Activated CD4-positive, CD25-positive, alpha-beta regulatory T cell treated with anti-CD3 and anti-CD28 coated beads, Interleukin-2, amount 50 U/mL, for 24 hours (primary cell): ENCODE measurements at places on chromosomes 12 and 14.

GRCh38 chr12:31518680-31519227 lies 72.2 kb downstream of the DENND5B start:
- no peak for ATAC-seq

GRCh38 chr14:36505892-36506731 lies 13.9 kb downstream of the NKX2-1 start:
- no peak for ATAC-seq

- ATAC-seq = peak; percentile 48
Observed at GRCh38 chr14:77032844-77033621, 4.5 kb upstream of the IRF2BPL start.

- ATAC-seq = no peak
Observed at GRCh38 chr14:104382361-104383087, 197.0 kb upstream of the C14orf180 start.

- ATAC-seq = no peak
Observed at GRCh38 chr12:85633491-85633890, 202.7 kb downstream of the RASSF9 start.

GRCh38 chr12:121812320-121812871 lies 8.6 kb downstream of the SETD1B start:
- ATAC-seq = peak; percentile 77

DNA sequence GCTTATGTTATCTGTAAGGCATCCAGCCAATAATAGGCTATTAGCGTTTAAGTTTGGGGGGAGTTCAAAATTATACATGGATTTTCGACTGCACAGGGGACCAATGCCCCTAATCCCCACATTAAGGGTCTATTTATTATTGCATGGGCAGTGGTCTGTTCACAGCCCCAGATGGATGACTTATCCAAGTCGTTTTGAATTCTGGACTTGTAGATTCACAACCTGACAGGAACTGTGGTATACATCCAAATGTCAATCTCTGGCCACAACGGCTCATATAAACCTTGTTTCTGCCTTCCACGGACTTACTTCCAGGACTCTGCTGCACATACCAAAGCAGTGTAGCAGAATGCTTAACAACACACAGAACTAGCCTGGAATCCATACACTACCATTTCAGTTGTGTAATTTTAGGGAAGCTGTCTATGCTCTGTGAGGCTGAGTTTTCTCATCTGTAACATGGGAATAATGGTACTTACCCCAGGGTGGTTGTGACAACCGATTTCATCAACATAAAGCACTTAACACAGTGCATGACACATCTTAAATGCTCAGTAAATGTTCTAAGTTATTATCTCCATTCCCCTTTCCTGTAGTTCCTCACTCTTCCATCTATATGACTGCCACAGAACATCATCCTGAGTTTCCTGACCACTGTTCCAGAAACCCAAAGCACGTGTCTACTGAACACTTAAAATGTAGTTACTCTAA lies 3.7 kb downstream of the DDX24 start:
- ATAC-seq = no peak

DNA sequence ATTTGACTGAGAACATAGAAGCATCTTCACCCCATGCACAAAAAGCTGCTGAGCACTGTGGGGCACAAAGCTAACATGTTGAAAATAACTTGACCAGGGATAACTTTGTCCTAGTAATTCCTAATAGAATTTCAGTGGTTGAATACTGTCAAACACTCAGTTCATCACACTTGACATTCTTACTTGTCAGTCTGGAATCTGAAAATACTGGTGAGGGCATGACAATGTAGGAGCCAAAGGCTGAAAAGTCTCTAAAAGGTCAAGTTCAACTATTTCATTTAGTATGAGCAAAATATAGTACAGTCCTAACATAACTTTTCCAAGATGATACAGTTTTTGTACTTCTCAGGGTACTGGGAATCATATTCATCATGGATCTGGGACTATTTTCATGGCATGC lies 504.4 kb upstream of the LMO3 start:
- no peak for ATAC-seq

GRCh38 chr12:114711689-114712152 lies 27.7 kb upstream of the TBX3 start:
- no peak for ATAC-seq

DNA sequence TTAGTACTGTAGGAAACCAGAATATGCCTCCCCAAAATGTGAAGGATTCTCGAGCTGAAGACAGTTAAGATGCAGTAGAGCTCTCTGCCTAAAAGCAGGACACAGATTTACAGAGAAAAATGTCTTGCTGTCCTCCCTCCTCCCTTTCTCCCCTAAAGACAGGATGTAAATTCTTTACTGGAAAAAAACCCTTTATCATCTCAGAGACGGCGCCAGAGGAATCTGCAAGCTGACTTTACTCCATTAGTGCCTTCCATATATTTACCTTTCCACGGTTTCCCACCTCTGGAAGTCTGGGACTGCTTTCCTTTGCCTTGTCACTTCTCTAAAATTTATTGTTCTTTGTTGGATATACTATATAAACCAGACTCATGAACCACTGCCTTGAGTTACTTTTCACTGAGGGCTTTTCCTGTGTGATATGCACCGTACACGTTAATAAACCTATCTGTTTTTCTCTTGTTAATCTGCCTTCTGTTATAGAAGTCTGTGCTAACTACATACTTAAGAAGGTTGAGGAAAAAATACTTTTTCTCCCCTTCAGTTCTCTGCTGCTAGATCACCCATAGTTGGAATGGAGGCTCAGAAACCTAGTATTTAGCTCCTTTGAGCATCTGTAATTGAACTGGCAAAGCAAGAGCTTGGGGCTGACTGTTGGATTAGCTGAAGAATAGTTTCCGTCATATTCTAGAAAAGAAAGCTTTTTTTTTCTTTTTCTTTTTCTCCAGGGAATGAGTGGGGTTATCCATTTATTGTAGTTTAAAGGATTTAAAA lies 99.9 kb downstream of the RAD51B start:
- no peak for ATAC-seq

DNA sequence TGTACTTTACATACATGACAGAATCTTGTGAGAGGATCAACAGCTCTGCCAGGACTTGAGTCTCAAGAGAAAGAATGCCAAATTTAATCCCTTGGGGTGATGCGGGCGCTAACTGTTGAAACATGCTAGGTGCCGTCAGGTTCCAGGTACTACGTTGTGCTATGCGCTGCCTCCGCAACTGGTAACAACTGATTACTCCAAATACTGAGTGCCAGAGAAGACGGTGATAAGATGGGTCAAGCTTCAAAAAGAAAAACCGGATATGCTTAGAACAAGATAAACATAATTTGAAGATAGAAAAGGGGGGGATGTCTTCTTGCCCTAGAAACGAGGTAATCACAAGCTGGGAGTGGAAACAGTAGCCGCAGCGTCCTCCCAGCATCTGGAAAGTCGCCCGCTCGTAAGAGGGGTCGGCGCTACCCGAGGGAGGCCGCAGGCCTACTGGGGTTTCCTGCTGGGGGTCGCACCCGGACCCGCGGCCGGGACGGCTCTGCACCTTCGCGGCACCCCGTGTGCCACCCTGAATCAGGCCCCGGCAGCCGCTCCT lies 678 bp downstream of the ZBTB25 start:
- no peak for ATAC-seq

GRCh38 chr14:79861111-79861510 lies 350.2 kb downstream of the DIO2 start:
- ATAC-seq = no peak

- no peak for ATAC-seq
Observed at GRCh38 chr12:39145175-39145999, 240.0 kb upstream of the CPNE8 start.

- no peak for ATAC-seq
Observed at GRCh38 chr12:11596141-11596540, 53.3 kb upstream of the ETV6 start.
